ENCODE measurements at places on chromosomes 12 and 14.

- no peak for DNase-seq
These were observed 145.8 kb upstream of the TMPO start for GRCh38 chr12:98369581-98369980.

- no peak for DNase-seq
These were observed 8.3 kb downstream of the DIO2 start for GRCh38 chr14:80202888-80203562.

GRCh38 chr14:73055251-73055650, 3.1 kb upstream of the RBM25 start:
- no peak for DNase-seq

- DNase-seq = peak; percentile 37
These were observed 20.3 kb upstream of the AMN1 start for GRCh38 chr12:31749024-31749704.
